ENCODE measurements at places on chromosomes 11 and 22. TPM values are rescaled to one million over a fixed set of nuclear protein-coding genes. Genes with fewer than 3 reads are reported as not detected.
A peak's percentile ranks its signal among the peaks of the same experiment; 100 is the strongest.

GRCh38 chr22:45246060-45246985, 5.6 kb upstream of the KIAA0930 start:
- no peak for DNase-seq

DNA sequence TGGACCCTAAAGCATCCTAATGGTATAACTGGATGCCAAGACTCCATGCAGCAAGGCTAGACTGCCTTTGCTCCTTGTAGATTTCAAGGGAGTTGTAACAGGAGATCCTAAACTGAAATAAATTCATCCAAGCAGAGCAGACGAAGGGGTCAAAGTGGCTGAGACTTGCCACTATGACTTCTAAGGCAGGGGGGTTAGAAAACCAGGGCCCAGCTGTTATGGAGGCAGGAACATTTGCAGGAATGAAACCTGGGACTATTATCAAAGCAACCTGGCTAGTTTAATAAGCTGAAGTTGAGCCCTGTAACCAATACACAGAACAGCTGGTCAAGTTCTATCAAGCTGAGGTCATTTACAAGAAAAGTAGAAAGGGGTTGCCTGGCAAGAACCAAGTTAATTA, 122.2 kb upstream of the TRPC6 start:
- no peak for DNase-seq

The SLC7A4 gene
- total RNA-seq: 2.0 TPM

DNA sequence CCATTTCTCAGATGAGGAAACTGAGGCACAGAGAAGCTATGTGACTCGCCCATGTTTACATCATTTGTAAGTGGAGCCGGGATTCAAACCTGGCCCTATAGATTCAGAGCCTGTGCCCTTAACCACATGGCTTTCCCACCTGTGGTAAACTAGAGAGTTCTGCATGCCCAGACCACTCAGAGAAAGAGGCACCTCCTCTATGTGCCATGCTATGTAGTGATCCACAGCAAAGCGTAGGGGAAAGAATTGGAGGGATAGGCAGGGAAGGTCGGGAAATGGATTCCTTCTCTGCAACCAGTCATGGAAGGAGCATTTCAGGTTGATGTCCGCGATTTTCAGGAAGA, 15.4 kb upstream of the POU2AF2 start:
- DNase-seq: no peak

DNA sequence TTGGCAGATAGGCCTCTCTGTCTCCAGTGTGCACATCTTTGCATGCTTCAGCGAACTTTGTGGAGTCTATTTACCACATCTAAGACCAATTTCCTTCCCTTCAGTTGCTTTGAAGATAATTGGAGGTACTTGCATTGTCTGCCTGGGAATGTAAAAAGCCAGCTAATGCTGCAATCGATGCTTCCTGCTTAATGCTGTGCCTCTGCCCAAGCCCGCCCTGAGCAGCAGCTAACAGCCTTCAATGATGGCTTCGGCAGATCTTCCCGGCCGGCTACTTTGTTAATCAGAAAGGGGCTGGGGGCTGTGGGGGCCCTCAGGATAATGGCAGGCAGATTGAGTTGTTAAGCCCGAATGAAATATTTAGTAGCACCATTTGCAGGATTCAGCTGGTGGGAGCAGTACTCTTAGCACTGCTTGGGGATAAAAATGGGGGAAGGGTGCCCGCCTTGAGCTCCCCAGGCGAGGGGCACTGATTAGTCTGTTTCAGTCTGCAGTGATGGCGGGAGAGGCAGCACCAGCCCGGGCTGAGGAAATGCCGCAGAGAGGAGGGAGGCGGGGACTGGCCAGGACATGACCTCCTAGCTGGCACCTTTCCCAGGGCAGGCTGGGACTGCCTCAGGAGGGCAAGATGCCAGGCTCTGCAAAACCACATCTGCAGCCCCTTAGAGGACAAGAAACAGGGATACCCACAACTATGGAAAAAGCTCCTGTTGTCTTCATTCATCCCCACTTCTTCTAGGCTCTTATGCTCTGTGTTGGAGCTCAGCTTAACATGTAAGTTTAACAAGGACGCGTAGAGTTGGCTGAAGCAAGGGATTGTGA, 460.0 kb downstream of the BUD13 start:
- DNase-seq: peak; percentile 61

GRCh38 chr11:495537-495931, 11.5 kb downstream of the RNH1 start:
- DNase-seq: no peak

The CACNA1I gene
- 5.3 TPM for total RNA-seq

GRCh38 chr11:117807482-117808327, 10.7 kb upstream of the DSCAML1 start:
- peak; percentile 71 for DNase-seq

DNA sequence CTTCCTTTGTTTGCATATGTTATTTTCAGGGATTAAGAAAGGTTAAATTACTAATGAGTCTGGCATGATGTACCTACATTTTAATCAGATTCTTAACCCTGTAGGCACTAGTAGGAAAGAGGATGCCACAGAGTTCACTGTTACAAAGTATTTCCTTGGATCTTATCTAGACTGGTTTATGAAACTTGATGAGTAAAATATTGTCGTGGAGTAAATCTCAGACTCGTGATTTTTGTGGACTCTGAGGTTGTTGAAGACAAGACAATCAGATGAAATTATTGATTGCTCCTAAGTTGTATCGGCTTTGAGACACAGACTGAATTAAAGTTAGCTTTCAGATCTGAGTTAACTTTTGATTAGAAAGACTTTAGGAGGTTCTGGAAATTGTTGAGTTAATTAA, 6.0 kb downstream of the KMT2A start:
- no peak for DNase-seq

The REXO2 gene
- 32.2 TPM for total RNA-seq

DNA sequence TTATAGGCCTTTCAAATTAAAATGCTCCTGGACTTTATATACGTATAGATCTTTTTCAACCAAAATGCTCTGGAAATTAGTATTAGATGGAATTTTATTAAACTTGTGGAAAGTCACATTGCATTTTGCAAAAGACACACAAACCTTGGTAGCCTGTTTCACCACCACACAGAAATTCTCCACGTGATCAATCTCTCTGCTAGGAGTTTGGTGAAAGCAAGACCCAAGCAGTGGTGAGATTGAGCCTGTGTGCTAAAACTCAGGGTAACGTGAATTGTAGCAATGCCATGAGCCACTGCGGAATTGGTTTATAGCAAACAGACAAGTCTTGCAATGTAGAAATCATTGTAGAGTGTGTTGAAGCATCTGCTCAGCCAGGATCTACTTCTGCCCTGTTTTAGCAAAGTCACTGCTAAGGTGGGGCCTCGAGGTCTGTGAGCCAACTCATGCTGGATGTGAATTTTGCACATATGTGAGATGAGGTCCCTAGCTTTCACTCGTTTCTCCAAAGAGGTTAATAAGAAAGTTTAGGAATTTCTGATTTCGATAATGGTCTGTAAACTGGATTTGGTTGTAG, 184.8 kb downstream of the DBX1 start:
- no peak for DNase-seq

The CECR2 gene
- total RNA-seq: 2.9 TPM

GRCh38 chr11:120532082-120532831, 20.7 kb downstream of the GRIK4 start:
- no peak for DNase-seq

GRCh38 chr11:132610216-132610615, 922.1 kb downstream of the OPCML start:
- DNase-seq: no peak

DNA sequence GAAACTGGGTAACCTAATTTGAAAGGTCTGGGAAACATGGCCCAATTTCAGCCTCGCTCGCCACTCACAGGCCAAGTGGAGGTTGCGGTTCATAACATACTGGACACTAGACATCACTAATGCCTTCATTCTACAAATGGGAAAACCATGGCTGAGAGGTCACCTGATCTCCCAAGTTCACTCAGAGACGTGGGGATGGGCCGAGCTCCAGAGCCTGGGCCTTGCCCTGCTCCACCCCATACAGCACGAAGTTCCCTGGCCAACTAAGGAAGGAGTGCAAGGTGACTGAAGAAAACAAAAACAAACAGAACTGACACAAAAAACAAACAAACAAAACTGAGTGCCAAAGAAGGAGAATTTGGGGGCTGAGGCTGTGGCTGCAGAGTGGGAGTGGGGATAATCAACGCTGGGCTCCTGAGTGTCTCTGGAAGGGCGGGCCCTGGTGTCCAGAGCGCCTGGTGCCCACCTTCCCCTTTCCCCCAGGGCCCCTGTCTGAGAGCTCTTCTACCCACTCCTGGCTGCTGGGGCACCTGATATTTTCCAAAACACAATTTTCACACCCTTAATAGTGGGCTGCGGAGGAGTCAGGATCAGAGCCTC, 46.5 kb upstream of the ADA2 start:
- DNase-seq: no peak

DNA sequence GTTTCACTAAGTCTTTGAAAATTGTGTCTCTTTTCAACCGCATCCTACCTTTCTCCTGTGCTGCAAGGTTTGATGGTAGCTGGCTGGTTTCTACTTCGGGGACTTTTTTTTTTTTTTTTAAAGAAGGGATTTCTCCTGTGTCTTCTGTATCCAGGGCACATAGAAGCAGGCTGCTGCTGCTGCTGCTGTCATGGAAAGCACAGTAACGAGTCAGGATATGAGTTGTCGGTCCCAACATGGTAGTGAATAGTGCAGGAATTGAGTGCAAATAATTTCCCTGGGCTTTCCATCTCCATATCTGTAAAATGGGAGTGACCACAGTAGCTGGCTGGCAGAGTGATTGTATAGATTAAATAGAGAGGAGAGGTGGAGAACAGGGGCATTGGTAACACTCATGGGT, 118.3 kb upstream of the NAV2 start:
- DNase-seq: no peak

- peak; percentile 19 for DNase-seq
Observed at GRCh38 chr22:33971561-33971961, 51.3 kb upstream of the LARGE1 start.

The OR4D11 gene
- total RNA-seq: not detected

- DNase-seq: no peak
Observed at GRCh38 chr11:61195719-61196118, 7.6 kb upstream of the PGA3 start.

The CNGA4 gene
- total RNA-seq: 0.41 TPM

The OR10D3 gene
- total RNA-seq: not detected

GRCh38 chr11:93196816-93197379, 893 bp downstream of the SLC36A4 start:
- DNase-seq: no peak

The PDE3B gene
- total RNA-seq: 20.4 TPM

DNA sequence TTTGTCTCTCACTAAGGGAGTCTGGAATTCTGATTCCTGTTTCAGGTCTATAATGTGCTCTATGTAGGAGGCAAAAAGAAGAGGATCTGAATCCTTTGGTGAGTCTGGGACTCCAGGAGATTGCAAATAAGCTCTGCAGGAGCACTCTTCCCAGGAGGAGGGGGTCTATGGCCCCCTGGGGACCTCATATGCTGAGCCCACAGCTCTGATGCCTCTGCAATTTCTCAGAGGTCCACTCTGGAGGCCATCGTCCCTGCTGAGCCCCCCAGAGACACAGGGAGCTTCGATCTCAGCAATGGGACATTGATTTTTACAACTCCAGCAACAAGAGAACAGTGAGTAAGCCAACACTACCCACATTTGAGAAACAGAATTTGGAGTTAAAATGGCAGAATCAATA, 20.2 kb upstream of the NRGN start:
- DNase-seq: no peak

GRCh38 chr11:1768141-1768469, 4.4 kb upstream of the CTSD start:
- DNase-seq: no peak

Measured in frontal cortex (tissue), 4 donors.